ENCODE measurements at places on chromosomes 2 and 18.

DNA sequence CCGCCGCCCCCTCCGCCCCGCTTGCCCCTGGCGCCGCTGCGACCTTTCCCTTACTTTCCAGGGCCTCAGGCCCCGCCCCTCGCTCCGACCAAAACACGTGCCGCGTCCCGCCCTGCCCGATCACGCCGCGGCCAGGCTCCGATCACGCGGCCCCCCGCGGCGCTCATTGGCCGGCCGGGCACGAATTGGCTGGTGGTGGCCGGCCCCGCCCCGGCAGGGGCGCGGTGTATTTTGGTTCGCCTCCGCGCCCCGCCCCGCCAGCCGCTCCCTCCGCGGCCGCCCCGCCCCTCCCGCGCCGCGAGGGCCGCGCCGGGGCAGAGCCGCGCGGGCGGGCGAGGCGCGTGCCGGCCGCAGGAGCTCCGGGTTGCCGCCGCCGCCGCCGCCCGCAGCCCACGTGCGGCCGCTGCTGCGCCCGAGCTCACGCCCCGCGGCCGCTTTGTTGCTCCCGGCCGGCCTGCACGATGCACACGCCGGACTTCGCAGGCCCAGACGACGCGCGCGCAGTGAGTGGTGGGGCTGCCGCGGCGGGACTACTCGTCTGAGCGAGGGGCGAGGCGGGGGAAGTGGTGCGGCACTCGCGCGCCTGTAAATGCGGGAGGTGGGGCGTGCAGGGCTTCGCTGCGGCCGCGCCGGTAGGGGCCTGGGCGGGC is at the start of gene KLF11:
Gene KLF11, plus strand, starts transcription at position 295 of the 650 bp plus-strand sequence. Its CDS starts 167 bp downstream, at position 462.
- peak; percentile 67 for DNase-seq

GRCh38 chr18:2480536-2480935 is 90.8 kb downstream of the METTL4 start:
- DNase-seq, result no peak

- DNase-seq, result no peak
Measured at GRCh38 chr2:126973745-126974144, 75.1 kb downstream of the TEX51 start.

GRCh38 chr2:12244070-12244469 is 472.7 kb upstream of the TRIB2 start:
- DNase-seq, result no peak

- no peak for DNase-seq
Measured at GRCh38 chr2:174775571-174775980, 11.3 kb upstream of the CHRNA1 start.

- no peak for DNase-seq
Measured at GRCh38 chr2:102094917-102095316, 47.6 kb upstream of the IL1R1 start.

- no peak for DNase-seq
Measured at GRCh38 chr2:99101697-99102096, 39.8 kb upstream of the C2orf15 start.

- no peak for DNase-seq
Measured at GRCh38 chr18:44453505-44453904, 227.2 kb upstream of the SETBP1 start.

DNA sequence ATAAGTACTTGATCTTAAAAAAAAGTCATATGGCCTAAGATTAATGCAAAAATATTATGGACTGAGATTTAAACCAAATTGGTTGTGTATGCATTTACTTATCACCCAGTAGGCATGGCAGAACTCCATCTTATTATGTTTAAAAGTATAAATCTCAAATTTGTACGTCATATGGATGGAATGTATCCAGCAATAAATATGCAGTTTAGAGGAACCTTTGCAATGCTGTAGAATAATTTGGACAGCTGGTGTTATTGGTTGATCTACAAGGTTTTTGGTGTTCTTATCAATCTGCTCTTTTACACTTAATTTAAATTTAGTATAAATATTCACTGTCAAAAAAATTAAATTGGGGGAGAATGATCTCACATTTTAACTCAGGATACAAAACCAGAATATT is 640.2 kb downstream of the SATB2 start:
- no peak for DNase-seq

DNA sequence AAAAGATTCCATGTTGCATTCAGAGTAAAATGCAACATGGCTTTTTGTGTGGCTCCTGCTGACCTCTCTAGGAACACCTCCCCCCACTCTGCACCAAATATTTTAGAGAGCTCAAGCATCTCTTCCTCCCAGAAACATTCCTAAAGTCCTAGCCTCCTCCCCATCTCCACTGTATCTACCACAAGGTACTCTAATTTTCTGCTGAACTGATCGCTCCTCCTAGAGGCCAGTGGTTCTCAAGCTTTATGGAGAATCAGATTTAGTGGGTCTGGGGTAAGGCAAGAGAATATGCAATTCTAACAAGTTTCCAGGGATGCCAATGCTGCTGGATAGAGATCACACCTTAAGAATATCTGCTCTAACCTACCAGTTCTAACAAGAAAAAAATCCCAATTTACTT is 89.5 kb upstream of the HNRNPA3 start:
- no peak for DNase-seq

- no peak for DNase-seq
Measured at GRCh38 chr2:240780023-240780700, 39.9 kb downstream of the KIF1A start.

- no peak for DNase-seq
Measured at GRCh38 chr2:88010136-88010535, 6.2 kb downstream of the RNU2-63P start.

DNA sequence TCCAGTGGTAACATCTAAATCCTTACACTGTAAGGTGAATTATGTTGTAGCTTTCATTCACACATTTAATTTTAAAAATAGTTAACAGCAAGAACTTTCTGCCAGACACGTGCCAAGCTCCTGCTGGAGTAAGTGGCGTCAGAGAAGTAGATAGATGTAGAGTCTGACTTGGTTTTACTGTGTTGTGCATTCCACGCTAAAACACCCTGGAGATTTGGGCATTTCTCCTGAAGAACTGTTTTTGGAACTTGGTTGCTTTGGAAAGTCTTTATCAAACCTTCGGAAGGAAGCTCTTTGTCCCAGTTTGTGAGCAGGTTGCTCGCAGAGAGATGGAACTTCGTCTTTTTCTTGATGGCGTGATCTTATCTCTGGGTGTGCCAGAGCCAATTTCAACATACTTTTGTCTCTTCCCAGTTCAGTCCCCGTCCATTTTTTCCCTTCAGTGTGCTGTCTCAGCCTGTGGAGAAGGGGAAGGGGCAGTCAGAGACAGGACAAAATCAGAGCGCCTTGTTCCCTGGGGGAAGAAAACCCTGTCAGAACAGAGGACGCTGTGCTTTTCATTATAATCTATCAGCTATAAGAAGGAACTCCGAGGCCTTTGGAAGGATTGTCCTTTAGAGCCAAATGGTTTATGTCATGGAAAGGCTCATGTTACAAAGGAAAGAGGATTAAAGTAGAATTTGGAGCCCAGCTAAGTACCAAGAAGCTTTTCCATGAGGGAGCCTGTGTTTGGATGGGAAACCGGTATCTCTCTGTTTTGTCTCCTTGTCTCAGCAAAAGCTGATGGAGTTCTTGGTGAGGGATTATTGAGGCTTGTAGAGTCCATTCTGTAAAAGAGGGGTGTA is 18.9 kb downstream of the GRHL1 start:
- DNase-seq, result no peak

DNA sequence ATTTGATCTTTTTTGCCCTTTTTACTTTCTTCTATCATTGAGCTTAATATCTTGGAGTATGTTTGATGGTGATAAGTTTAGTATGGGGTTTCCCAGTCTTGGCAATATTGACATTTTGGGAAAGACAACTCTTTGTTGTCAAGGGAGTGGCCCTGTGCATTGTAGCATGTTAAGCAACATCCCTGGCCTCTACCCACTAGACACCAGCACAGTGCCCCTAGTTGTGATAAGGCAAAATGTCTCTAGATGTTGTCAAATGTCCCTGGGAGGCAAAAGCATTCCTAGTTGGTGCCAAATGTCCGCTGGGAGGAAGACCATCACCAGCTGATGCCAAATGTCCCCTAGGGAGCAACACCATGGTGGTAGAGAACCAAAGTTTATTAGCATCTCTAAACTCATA is 28.2 kb downstream of the GULP1 start:
- DNase-seq, result no peak

DNA sequence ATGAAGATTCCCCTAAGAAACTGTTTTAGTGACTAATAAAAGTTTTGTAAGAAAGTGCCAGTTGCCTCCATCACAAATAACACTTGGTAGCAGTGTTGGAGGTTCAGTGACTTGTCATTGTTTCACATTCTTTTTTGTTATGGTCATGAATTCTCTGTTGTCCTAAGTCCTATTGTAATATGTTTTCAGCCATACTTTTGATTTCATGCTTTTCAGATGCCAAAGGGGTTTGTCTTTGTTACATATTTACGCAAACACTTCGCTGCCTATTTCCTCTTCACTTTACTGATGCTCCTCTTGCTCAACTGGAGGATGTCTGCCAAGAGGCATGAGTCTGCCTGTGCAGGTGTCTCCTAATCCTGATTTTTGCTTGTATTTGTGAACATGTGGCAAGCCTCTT is 66.6 kb downstream of the PHLPP1 start:
- no peak for DNase-seq

- DNase-seq, result no peak
Measured at GRCh38 chr2:458425-458815, 170.5 kb upstream of the ALKAL2 start.

DNA sequence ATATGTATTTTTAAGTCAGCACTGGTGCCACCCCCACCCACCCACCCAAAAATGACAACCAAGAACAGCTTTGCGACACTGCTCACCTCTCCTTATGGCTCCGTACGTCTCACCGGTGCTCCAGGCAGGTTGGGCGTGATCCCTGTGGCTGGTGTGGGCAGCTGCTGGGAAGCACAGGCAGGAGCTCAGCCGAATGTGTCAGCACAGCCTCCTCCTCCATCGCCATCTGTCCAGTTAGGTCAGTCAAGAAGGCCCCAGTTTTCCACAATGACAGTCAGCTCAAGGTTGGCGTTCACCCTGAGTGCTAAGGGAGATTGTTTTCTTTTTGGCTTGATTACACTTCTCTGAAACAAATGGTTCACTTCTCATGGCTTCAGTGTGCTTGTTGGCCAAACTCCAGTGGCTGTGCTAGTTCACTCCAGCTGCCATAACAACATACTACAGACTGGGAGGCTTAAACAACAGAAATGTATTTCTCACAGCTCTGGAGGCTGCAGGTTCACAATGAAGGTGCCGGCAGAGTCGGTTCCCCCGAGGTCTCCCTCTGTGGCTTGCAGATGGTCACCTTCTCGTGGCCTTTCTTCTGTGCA is 30.2 kb downstream of the AMER3 start:
- no peak for DNase-seq

DNA sequence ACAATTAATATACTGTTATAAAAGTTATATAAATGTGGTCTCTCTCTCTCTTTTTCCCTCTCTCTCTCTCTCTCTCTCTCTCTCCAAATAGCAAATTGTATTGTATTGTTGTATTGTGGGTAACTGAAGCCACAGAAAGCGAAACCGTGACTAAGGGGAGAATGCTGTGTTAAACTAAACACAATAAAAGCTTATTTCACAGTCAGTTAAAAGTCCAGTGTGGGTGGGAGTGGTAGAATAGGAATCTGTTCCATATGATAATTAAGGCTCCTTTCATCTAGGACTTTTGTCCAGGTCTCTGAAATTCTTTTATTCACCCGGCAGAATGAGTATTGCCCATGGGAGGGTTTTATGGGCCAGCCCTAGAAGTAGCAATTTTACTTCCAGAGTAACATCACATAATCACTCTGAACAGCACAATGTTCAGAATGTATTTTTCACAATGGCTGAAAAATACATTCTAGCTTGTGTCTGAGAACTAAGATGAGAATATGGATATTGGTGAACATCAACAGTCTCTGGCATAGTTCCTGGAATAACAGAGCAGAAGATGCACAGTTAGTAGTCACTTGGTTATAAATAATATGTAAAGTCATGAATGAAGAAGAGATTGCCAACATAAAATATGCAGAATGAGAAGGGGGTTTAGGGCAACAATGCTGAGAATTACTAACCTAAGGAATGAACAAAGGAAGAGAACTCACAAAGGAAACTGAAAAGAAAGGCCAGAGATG is 399.1 kb downstream of the PLCL1 start:
- no peak for DNase-seq

DNA sequence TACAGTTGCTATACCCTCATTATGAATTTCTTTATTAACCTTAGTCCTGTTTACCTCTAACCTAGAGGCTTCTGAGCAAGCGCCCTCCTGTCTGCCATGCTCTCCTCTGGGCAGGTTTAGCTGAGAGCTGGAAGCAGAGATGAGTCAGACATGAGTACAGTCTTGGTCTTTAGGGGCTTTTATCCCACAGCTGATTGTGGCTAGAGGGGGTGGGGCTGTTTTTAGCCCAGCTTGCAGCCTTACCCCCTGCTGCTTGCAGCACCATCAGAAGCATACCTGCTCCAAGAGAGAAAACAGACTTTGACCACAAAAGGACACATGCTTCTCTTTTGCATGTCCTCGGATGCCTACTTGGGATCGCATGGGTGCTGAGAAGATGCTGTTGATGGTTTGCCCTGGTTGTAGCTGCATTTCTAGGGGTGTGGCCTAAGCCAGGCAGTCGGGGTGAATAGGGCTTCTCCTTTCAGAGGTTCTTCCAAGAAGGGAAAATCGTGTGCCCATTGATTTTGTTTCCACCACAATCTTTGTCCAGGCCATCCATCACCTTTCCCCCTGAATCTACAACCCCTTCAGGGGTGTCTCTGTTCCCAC is 115.0 kb upstream of the LGALSL start:
- DNase-seq, result no peak

DNA sequence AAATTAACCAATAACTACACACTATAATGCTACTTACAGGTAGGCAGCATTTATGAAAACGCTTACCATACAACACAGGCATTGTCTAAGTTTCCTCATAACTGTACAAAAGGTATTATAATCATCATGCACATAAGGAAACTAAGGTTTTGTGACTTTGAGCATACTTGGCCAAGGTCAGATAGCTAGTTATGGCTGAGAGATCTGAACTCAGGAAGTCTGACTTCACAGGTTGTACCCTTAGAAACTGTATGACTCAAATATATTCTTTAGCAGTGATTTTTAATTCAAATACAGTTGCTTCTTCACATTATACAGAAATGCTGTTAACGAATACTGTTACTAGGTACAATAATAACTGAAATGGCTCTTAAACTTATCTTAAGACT is 89.3 kb downstream of the TRIP12 start:
- DNase-seq, result no peak

DNA sequence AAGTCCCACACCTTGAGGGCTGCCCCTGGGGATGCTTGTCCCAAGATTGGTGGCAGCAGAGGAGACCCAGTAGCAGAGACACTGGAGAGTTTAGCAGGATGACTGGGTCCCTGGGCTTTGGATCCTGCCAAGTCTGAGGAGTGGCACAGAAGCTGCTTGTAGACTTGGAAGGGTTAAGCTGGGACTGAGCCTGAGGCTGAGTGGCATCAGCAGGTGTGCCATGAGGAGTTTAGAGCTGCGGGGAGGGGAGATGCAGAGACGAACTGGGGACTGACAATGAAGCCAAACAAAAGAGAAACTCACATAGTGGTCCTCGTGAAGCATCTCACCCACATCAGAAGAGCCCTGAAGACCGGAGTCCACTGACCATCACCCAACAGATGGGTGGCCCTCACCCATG is 329.7 kb upstream of the KLHL29 start:
- no peak for DNase-seq
